ENCODE measurements at places on chromosomes 5 and 9. TPM values are rescaled to one million over a fixed set of nuclear protein-coding genes. Genes with fewer than 3 reads are reported as not detected.

GRCh38 chr5:170338291-170338690, 40.7 kb upstream of the LCP2 start:
- DNase-seq, result peak; percentile 32

- no peak for DNase-seq
Measured at GRCh38 chr5:100560860-100561259, 25.7 kb downstream of the FAM174A start.

DNA sequence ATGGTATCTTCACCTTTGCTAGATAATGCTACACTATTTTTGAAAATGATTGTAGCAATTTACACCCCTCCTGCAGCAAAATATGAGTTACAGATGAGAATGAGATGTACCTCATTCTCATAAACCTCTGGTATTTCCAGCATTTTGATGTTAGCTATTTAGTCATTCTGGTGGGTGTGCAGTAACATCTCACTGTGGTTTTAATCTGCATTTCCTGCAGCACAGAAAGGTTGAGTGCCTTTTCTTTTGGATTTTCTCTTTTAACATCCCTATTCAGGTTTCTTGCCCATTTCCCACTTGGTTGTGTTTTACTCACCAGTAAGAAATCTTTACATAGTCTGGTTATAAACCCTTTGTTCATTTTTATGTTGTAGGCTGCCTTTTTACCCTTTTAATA, 206.2 kb downstream of the NR3C1 start:
- DNase-seq, result no peak

GRCh38 chr9:4442806-4443205, 47.5 kb upstream of the SLC1A1 start:
- no peak for DNase-seq

DNA sequence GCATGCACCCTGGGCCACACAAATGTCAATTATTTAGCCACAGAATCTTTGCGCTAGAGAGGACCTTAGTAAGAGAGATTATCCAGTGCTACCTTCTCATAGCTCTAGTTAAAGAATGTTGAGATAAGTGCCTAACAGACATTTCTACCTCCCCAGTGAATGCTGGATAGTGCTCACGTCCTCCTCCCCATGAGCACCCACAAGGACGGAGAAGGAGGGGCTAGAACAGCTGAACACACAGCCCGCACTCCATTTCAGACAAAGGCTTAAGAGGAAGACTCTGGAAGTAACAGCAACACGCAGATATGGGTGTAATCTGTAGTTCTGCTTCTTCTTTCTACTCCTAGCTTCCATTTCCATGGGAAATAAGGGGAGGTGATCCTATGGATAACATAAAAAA, 120.5 kb downstream of the FEM1C start:
- DNase-seq, result no peak

DNA sequence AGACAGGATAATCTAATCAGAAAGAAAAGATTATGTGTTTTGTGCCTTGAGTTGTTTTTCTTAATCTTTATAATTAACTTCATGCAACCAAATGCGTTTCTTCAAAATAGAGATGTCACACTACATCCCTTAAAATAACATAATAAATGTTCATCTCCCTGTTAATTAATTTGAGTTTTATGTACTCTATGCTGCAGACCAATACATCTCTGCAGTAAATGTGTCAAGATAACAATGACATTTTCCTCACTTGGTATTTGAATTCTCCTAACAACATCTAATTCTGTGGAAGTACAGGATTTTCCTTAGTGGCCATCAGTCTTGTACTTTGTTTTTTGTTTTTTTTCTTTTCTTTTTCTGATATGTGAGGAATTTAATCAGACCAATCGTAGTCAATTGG, 279.2 kb upstream of the TYRP1 start:
- no peak for DNase-seq

GRCh38 chr9:23567516-23568165, 258.4 kb downstream of the ELAVL2 start:
- DNase-seq, result no peak

DNA sequence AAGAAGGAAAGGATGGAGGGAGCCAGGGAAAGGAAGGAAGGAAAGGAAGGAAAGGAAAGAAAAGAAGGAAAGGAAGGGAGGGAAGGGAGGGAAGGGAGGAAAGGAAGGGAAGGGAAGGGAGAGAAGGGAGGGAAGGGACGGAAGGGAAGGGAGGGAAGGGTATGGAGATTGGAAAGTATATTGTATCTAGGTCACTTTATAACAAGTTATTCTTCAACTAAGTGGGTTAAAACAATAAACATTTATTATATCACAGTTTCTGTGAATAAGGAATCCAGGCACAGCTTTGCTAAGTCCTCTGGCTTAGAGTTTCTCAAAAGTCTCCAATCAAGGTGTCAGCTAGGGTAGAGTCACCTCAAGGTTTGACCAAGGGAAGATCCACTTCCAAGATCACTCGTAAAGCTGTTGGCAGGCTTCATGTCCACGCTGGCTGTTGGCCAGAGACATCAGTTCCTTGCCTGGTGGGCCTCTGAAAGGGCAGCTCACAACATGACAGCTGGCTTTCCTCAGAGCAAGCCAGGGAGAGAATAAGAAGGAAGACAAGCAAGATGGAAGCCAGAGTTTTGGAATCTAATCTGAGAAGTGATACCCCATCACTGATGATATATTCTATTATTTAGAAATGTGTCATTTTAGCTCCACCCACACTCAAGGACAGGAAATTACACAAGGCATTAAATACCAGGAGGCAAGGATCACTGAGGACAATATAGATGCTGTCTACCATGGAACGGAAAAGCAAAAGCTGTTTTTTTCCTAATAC, 105.1 kb downstream of the DEPDC1B start:
- DNase-seq, result no peak

DNA sequence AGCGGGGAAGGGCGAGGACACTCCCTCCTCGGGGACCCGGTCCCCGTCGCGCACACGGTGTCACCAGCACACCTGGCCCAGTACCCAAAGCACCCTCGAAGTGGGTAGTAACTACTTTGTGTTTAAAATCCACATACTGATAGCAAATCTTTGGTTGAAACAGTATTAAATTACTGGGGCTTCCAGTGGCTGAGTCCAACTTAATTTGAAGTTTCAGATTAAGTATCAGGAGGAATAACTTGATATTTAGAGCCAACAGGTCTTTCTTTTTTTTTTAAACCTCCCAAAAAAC, 615 bp downstream of the ATG10 start:
- DNase-seq, result no peak

- no peak for DNase-seq
Measured at GRCh38 chr5:5373351-5373989, 49.0 kb upstream of the ICE1 start.

GRCh38 chr9:112487008-112487798, 576 bp downstream of the KIAA1958 start:
- DNase-seq, result peak; percentile 60

DNA sequence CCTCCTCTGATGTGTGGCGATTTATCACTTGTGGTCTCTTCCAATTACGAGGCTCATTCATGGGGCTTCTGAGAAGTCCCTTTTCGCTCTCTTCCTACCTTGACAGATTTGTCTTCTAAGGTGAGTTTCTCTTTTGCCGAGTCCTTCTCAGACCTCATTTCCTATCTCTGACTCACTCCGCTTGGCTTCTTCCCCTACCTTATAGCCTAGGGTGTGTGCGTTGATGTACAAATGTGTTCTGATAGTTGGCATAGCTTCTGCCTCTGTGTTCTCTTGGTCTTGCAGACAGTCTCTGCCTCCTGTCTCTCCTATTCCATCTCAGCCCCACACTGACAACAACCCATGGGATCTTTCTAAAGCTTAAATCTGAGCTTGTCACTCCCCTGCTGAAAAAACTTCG, 56.9 kb upstream of the SHB start:
- no peak for DNase-seq

WNT8A gene
- total RNA-seq, result not detected

HAND1 gene
- total RNA-seq, result not detected

Measured in activated CD8-positive, alpha-beta T cell treated with anti-CD3 and anti-CD28 coated beads, Interleukin-2, amount 10 ng/mL, durations not matched to agents 7 days and 5 days (primary cell).